ENCODE measurements at places on chromosomes 12 and 14. TPM values are rescaled to one million over a fixed set of nuclear protein-coding genes. Genes with fewer than 3 reads are reported as not detected.

DNA sequence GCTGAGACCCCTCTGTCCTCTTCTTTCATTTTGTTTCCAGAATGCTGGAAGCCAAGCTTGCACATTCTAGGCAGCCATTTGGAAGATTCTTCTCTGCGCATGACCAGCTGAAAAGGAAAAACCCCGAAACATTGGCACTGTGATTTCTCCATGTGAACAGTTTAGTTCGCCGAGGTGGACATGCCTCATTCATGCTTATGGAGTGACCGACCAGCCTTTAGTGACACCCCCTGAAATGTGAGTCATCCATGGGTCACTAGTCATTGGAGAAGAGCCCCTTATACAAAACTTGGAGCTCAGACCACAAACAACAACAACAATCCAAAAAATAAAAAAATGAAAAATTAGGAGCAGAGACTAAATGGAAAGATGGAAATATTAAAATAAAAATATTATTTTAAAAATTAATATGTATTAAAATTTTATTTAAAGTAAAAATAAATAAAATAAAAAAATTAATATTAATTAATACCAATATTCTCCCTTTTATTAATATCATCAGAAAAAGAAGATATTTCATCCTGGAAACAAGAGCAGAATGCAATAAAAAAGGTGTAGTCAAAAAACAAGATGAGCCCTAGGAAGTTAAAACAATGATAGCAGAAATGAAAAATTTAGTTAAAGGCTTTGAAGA lies 9.5 kb upstream of the KRT7 start:
- no peak for DNase-seq

DNA sequence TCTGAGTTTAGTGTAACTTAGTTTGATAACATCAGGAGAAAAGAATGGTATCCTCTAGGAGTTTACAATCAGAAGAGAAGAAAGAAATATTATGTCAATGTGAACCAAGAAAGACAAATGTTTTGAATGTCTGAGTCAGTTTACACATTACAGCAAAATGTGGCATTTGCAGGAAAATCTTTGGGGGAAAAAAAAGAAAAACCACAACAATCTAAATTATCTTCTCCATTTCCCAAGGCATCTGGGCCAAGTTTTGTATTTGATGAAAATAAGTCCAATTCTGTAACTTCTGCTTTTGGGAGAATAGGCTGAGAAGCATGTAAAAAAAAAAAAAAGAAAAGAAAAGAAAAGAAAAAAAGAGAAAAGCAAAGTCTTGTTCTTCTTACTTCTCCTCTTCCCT lies 58.8 kb upstream of the FLRT2 start:
- no peak for DNase-seq

The RALGAPA1 gene
- 90.8 TPM for total RNA-seq

DNA sequence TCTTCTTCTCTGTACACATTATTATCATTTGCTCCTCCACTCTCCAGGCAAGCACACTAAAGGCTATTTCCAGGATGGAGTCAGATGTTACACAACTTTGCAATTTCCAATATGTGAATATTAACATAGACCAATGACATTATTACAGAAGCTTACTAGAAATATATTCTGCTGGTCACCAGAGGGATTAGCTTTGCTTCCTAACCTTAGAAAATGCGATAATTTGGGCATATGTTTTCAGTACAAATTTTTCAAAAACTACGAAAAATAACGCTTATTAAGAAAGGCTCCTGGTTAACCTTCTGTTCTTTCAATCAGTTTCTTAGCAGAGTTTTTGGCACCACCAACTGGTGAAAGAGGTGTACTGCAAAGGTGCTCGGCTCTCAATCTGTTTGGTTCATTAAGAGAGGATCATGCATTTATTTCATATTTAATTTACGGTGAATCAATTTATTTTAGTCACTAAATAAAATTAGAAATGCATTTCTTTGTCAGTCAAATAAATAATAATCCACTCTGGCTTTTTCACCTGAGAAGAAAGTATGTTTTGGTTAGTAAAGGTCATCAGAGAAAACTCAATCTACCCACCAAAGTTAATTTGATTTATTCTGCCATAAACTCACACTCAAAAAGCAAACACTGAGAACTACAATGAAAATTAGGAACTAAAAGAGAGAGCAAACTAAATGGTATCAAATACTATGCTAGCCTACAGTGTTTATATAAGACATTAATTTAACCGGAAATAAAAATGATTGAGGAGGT lies 39.2 kb downstream of the EFCAB11 start:
- DNase-seq, result no peak

The PDE3A gene
- 99.3 TPM for total RNA-seq

The AGAP2 gene
- total RNA-seq, result 3.6 TPM

DNA sequence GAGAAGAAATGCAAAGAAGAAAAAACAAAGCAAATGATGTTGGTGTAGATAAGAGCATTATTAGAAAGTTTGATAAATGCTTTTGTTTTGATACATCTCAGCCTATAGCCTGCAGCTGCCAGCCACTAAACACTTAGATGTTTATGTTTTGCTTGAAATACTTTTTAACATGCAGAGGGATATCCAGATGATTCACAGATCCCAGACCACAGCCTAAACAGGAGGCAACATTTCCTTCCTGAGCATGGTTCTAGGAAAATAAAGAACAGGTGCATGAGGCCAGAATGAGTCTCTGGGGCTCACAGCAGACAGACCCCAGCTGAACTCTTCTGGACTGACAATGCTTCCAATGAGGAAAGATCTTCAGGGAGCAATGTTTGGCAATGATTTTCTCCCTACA lies 103.7 kb upstream of the EEA1 start:
- DNase-seq, result no peak

GRCh38 chr12:3206536-3207072 lies 129.4 kb downstream of the TSPAN9 start:
- no peak for DNase-seq

GRCh38 chr14:29169408-29169807 lies 402.8 kb downstream of the FOXG1 start:
- DNase-seq, result no peak

GRCh38 chr14:25116607-25117006 lies 66.7 kb upstream of the STXBP6 start:
- DNase-seq, result no peak

GRCh38 chr12:27531896-27532295 lies 7.9 kb downstream of the PPFIBP1 start:
- no peak for DNase-seq

The SLC39A5 gene
- not detected for total RNA-seq

- DNase-seq, result no peak
Observed at GRCh38 chr14:78598046-78598920, 428.1 kb downstream of the NRXN3 start.

The SYT1 gene
- 1.5 TPM for total RNA-seq

GRCh38 chr12:13095266-13095995 lies 8.0 kb downstream of the GSG1 start:
- no peak for DNase-seq
